Epithelial cell of esophagus (primary cell): ENCODE measurements at places on chromosomes 6 and 20.
A peak's percentile ranks its signal among the peaks of the same experiment; 100 is the strongest.

GRCh38 chr6:117538615-117539014 lies 56.1 kb downstream of the DCBLD1 start:
- DNase-seq: no peak

- DNase-seq: no peak
Measured at GRCh38 chr6:168071620-168072019, 7.4 kb downstream of the FRMD1 start.

- no peak for DNase-seq
Measured at GRCh38 chr6:12709556-12710232, 6.9 kb upstream of the PHACTR1 start.

DNA sequence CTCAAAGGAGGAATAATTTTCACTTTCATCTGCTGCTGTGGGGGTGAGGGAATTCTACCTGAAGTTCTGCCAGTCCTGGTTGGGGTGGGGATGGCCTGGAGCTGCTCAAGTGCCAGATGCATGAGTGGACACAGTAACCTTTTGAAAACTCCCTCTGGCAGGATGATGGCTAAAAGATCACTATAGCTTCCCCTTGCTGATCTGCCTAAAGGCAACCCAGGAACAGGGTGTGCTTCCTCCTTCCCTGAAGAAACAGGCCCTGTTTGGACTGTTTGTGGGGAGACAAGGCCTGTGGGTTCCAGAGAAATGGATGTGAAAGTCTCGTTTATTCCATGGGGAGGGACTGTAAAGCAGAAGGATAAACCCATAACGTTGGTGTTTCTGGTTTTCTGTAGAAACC lies 176.9 kb downstream of the DTNBP1 start:
- DNase-seq: peak; percentile 67

DNA sequence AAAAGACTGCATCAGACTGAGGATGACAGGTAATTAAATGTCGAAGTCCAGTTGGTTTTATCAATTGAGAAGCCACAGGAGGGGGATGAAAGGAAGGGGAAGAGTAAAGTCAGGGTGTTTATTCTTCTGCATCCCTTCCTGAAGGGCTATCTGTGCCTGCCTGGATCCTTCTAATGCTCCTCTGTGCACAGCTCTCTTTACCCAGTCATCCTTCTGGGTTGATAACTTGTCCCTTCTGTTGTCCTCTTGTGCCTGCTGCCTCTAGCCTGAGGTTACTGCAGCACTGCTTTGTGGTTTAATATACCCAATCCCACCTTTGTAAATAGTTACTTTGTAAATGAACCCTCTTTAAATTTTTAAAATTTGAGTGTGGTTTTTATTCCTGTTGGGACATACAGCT lies 1127.3 kb downstream of the EPHA7 start:
- no peak for DNase-seq

GRCh38 chr6:28208111-28208659 lies 16.9 kb upstream of the ZSCAN9 start:
- DNase-seq: peak; percentile 11

DNA sequence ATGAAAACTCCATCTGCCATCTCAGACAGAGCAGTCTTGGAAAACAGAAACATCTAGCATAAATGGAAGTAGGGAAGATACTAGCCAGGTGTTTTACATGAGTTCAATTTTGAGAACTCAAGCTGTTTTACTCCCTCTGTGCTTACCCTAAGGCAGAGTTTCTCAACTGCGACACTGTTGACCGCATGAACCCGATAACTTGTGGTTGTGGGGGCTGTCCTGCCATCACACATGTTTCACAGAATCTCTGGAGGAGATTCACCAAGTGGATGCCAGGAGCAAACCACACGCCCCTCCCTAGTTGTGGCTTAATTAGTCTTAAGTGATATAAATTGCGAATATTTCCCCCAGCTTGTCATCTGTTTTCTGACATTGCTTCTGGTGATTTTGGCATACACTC lies 2.3 kb upstream of the SERPINB6 start:
- DNase-seq: no peak

DNA sequence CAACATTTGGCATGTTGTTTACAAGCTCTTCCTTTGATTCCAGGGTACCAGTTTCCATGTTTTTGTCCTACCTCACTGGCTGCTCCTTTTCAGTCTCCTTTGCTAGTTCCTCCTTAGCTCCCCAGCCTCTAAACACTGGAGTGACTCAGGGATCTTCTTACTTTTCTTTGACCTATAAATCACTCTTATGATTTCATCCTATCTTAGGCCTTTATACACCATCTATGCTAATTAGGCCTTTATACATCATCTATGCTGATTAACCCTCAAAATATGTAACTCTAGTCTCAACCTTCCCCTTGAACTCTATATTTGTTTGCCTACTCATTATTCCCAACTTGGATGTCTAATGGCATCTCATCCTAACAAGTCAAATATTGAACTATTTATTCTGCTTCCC lies 9.5 kb downstream of the TMEM30A start:
- DNase-seq: peak; percentile 87

DNA sequence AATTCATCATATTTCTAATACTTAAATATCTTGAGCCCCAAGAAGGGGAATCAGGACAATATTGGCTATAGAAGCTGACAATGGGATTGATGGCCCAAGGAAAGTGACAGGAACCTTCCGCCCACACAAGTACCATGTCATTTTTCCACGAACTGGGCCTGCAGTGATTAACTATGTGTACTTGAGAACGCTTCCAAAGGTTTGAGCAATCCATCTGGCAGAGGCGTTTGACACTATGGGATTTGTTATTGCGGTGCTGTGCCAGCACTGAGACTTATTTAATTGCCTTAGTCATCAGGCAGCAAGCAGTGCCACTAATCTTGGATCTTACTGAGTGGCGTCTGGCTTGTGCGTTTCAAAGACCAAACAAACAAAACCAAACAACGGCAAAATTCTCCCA lies 135.6 kb upstream of the UST start:
- DNase-seq: peak; percentile 63

- no peak for DNase-seq
Measured at GRCh38 chr20:2687514-2687913, 5.1 kb upstream of the EBF4 start.

DNA sequence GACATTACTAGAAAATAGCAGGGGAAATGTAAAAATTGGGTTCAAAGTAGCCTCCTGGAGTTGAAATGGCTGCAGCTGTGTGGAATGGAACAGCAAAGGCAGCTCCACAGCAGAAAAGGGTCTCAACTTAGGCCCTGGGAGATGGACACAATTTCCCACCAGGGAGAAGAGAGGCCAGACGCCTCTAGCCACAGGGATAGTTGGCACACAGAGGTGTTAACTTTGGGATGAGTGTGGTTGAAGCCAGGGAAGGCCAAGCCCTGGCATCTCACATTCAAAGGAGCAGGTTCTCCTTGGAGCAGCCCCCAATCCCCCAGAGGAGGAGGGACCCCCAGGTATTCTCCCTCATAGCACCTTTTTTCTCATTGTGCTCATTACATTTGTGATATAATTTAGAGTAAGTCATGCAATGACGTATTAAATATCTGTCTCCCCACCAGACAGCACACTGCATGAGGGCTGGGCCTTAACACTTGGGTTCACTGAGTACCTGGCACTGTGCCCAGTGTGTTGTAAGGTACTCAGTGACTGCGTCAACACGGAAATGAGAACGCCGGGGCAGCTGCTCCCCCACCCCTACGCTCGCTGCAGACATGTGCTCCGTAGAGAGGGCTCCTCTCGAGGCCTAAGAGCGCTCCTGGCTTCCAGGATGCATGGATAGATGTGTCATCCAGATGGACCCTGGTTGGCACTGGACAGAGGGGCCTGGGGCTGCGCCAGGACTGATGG lies 76.0 kb upstream of the CD93 start:
- peak; percentile 99 for DNase-seq

- DNase-seq: peak; percentile 61
Measured at GRCh38 chr6:148693882-148694484, 52.8 kb upstream of the UST start.

GRCh38 chr6:17653198-17653882 lies 53.2 kb downstream of the FAM8A1 start:
- DNase-seq: peak; percentile 47
